ENCODE measurements at places on chromosomes 3 and 15. TPM values are rescaled to one million over a fixed set of nuclear protein-coding genes. Genes with fewer than 3 reads are reported as not detected.

GRCh38 chr15:57609805-57610529 is 18.3 kb downstream of the MYZAP start:
- H3K4me1 ChIP-seq = peaks cover 24% of the 10 kb centered on the region
- H3K27ac ChIP-seq = peak overlapping the region; percentile 84
- peak; percentile 93 for DNase-seq
- H3K36me3 ChIP-seq = no peaks in the 10 kb centered on the region
- no peaks in the 10 kb centered on the region for H3K27me3 ChIP-seq
- H3K4me3 ChIP-seq = no peak overlapping the region

GRCh38 chr15:74370471-74370870 is 3.0 kb upstream of the CYP11A1 start:
- DNase-seq = no peak
- H3K27ac ChIP-seq = no peak overlapping the region
- H3K27me3 ChIP-seq = no peaks in the 10 kb centered on the region
- H3K4me3 ChIP-seq = no peak overlapping the region
- peaks cover 19% of the 10 kb centered on the region for H3K4me1 ChIP-seq

- H3K4me3 ChIP-seq = peak overlapping the region; percentile 32
- H3K36me3 ChIP-seq = no peaks in the 10 kb centered on the region
- H3K27me3 ChIP-seq = no peaks in the 10 kb centered on the region
- peak; percentile 12 for DNase-seq
- H3K4me1 ChIP-seq = peaks cover 5% of the 10 kb centered on the region
Observed at GRCh38 chr15:51267051-51267702, 71.2 kb downstream of the CYP19A1 start.

- H3K4me3 ChIP-seq = no peak overlapping the region
- H3K27me3 ChIP-seq = no peaks in the 10 kb centered on the region
- H3K27ac ChIP-seq = no peak overlapping the region
Observed at GRCh38 chr3:195263193-195263924, 7.6 kb downstream of the XXYLT1 start.

GRCh38 chr3:121736112-121736511 is 13.4 kb downstream of the GOLGB1 start:
- no peaks in the 10 kb centered on the region for H3K27me3 ChIP-seq
- peaks cover 6% of the 10 kb centered on the region for H3K4me1 ChIP-seq

DNA sequence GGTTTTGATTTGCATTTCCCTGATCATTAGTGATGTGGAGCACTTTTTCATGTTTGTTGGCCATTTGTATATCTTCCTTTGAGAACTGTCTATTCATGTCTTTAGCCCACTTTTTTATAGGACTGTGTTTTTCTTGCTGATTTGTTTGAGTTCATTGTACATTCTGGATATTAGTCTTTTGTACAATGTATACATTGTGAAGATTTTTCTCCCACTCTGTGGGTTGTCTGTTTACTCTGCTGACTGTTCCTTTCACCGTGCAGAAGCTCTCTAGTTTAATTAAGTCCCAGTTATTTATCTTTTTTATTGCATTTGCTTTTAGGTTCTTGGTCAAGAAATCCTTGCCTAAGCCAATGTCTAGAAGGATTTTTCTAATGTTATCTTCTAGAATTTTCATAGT is 91.1 kb upstream of the ATP11B start:
- no peaks in the 10 kb centered on the region for H3K4me1 ChIP-seq
- no peaks in the 10 kb centered on the region for H3K36me3 ChIP-seq
- no peaks in the 10 kb centered on the region for H3K27me3 ChIP-seq
- DNase-seq = no peak
- H3K4me3 ChIP-seq = no peak overlapping the region

GRCh38 chr15:74808840-74809229 is 3.8 kb upstream of the LMAN1L start:
- H3K27me3 ChIP-seq = no peaks in the 10 kb centered on the region
- H3K27ac ChIP-seq = peak overlapping the region; percentile 41
- no peaks in the 10 kb centered on the region for H3K36me3 ChIP-seq
- H3K4me1 ChIP-seq = peaks cover 17% of the 10 kb centered on the region
- no peak overlapping the region for H3K4me3 ChIP-seq

DNA sequence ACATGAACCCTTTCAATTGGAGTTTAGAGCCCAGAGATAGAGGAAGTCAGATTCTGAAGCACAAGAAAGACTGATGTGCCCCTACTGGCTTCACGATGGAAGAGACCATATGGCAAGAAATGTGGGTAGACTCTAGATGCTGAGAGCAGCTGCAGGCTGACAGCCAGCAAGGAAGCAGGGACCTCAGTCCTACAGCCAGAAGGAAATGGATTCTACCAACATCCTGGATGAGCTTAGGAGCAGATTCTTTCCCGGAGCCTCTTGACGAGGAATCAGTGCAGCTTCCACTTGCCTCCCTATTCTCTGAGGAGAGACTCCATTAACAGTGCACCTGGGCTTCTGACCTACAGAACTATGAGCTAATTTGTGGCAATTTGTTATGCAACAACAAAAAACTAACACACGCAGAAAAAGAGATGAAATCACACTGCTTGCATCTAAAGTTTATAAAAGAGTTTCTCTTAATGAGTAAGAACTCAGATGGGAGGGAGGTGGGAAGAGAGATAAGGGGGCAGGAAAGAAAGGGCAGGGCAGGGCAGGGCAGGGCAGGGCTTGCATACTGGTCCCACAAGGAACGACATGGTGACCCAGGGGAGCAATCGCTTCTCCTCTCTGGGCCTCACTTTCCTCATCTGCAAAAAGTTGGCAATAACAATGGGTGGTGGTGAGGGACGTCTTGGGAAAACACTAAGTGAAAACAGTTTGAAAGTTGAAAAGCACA is 440.9 kb downstream of the FOXP1 start:
- H3K36me3 ChIP-seq = no peaks in the 10 kb centered on the region
- no peak for DNase-seq
- peak overlapping the region; percentile 53 for H3K27ac ChIP-seq
- H3K4me3 ChIP-seq = no peak overlapping the region
- H3K4me1 ChIP-seq = peaks cover 3% of the 10 kb centered on the region
- H3K27me3 ChIP-seq = no peaks in the 10 kb centered on the region

- H3K4me1 ChIP-seq = peaks cover 4% of the 10 kb centered on the region
- H3K27me3 ChIP-seq = no peaks in the 10 kb centered on the region
- H3K4me3 ChIP-seq = no peak overlapping the region
- no peak overlapping the region for H3K27ac ChIP-seq
- no peaks in the 10 kb centered on the region for H3K36me3 ChIP-seq
Observed at GRCh38 chr3:72341920-72342319, 506.3 kb downstream of the SHQ1 start.

DNA sequence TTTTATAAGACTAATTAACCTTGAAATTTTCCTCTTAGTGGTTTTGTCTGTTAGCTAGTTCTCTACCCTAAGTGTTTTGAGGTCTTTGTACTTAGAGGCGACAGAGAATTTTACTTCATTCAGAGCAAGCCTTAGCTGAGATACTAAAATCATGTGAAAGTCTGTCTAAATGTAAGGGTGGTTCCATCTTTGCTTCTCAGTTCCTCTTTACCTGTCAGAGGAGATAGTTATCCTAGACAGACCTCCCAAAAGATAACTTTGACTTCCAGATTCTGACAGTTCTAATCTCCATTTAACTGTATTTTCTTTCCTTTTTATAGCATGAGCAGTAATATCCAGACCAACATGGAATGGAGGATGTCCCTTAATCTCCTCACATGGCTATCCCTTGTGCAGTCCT is 34.7 kb downstream of the RNF111 start:
- H3K4me3 ChIP-seq = no peak overlapping the region
- no peak for DNase-seq
- H3K27me3 ChIP-seq = no peaks in the 10 kb centered on the region
- H3K4me1 ChIP-seq = no peaks in the 10 kb centered on the region

GRCh38 chr15:70327856-70328678 is 230.3 kb upstream of the TLE3 start:
- DNase-seq = peak; percentile 23
- H3K4me3 ChIP-seq = no peak overlapping the region
- no peaks in the 10 kb centered on the region for H3K27me3 ChIP-seq
- H3K27ac ChIP-seq = peak overlapping the region; percentile 5
- peaks cover 34% of the 10 kb centered on the region for H3K4me1 ChIP-seq

GRCh38 chr3:23746441-23746840 is 59.3 kb upstream of the UBE2E1 start:
- no peaks in the 10 kb centered on the region for H3K27me3 ChIP-seq
- H3K27ac ChIP-seq = no peak overlapping the region
- peaks cover 33% of the 10 kb centered on the region for H3K4me1 ChIP-seq
- no peak overlapping the region for H3K4me3 ChIP-seq
- no peaks in the 10 kb centered on the region for H3K36me3 ChIP-seq
- DNase-seq = no peak

GRCh38 chr15:77653832-77654480 is 21.2 kb upstream of the LINGO1 start:
- no peak overlapping the region for H3K4me3 ChIP-seq
- H3K27ac ChIP-seq = no peak overlapping the region
- no peaks in the 10 kb centered on the region for H3K36me3 ChIP-seq
- DNase-seq = no peak

DNA sequence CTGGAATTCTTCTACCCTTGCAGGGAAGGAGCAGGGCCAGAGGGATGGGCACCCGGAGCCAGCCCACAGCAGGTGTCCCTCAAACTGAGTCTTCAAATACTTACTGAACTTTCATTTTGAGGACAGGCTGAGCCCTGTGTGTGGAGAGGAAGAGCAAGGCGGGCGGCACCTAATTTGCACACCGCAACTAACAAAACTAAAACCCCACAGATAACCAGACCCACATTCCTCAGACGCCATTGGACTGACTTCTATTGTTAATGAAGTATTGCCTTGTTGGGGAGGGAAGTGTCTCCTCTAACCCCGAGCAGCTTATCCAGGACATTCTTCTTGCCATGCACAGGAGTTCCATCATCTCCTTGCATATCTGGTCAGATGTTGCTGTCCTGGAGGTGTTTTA is 105.2 kb upstream of the NR2E3 start:
- H3K36me3 ChIP-seq = no peaks in the 10 kb centered on the region
- H3K4me3 ChIP-seq = no peak overlapping the region
- no peak for DNase-seq
- H3K27ac ChIP-seq = no peak overlapping the region

- H3K27me3 ChIP-seq = no peaks in the 10 kb centered on the region
- no peaks in the 10 kb centered on the region for H3K4me1 ChIP-seq
- no peaks in the 10 kb centered on the region for H3K36me3 ChIP-seq
- DNase-seq = no peak
Observed at GRCh38 chr3:118505784-118506183, 528.9 kb downstream of the IGSF11 start.

DNA sequence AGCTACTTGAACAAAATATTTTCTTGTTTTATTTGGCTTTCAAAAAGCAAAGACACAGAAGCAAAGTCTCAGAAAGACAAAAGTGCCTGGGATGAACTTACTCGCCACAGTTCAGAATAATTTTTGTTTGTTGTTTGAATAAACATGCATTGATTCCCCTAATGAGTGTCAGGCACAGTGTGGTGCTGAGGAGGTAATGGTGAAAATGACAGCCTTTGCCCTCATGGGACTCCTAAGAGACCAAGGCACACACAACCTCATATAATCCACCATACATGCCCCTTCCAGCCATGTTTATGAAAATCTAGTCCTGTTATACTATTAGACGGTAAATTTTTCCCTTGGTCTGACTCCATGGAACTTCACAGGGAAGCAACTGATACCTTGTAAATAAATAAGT is 2.5 kb downstream of the GOLIM4 start:
- no peaks in the 10 kb centered on the region for H3K36me3 ChIP-seq

DNA sequence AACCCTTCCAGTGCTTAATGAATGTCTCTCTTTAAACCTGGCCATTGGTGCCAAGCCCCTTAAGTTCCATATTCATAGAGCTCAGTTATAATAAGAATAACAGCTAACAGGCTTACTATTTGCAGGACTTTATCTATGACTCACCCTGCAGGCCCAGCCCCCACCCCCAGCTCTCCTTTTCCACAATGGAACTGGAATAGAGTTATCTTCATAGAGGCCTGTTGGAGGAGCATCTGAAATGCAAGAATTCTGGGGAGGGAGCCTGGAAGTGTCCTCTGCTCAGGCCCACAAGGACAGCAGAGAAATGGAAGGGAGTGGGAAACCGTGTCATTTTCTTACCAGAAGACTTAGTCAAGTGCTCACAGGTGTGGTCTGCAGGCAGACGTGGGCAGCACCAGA is 52.8 kb downstream of the SEMA5B start:
- no peak overlapping the region for H3K4me3 ChIP-seq
- no peaks in the 10 kb centered on the region for H3K27me3 ChIP-seq
- no peaks in the 10 kb centered on the region for H3K36me3 ChIP-seq
- H3K4me1 ChIP-seq = peaks cover 4% of the 10 kb centered on the region
- no peak for DNase-seq
- no peak overlapping the region for H3K27ac ChIP-seq

GRCh38 chr3:26655231-26655630 is 32.7 kb downstream of the LRRC3B start:
- no peak overlapping the region for H3K27ac ChIP-seq
- no peak for DNase-seq
- no peaks in the 10 kb centered on the region for H3K27me3 ChIP-seq
- H3K36me3 ChIP-seq = no peaks in the 10 kb centered on the region

GRCh38 chr15:43483297-43484128 is 9.4 kb downstream of the TP53BP1 start:
- H3K27ac ChIP-seq = no peak overlapping the region
- peaks cover 10% of the 10 kb centered on the region for H3K36me3 ChIP-seq
- H3K27me3 ChIP-seq = no peaks in the 10 kb centered on the region
- no peak overlapping the region for H3K4me3 ChIP-seq
- peaks cover 5% of the 10 kb centered on the region for H3K4me1 ChIP-seq

DNA sequence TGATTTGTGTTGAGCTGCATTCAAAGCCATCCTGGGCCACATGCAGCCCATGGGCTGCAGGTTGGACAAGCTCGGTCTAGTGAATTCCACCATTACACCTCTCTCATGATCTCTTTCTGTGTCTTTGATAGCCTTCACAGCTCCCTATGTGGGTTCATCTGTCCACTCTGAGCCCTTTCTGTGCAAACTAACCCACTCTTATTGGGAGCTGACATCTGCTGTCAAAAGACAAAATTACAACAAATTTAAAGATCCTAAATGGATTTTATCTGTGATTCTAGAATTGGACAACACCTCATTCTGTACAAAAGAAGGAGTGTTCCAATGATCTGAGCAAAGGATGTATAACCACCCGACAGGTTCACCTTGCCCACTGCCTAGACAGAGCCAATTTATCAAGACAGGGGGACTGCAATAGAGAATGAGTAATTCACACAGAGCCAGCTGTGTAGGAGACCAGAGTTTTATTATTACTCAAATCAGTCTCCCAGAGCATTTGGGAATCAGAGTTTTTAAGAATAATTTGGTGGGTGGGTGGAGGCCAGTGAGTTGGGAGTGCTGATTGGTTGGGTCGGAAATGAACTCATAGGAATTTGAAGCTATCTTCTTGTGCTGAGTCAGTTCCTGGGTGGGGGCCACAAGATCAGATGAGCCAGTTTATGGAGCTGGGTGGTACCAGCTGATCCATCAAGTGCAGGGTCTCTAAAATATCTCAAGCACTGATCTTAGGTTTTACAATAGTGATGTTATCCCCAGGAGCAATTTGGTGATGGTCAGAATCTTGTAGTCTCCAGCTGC is 2.6 kb upstream of the XYLB start:
- H3K27ac ChIP-seq = no peak overlapping the region
- H3K36me3 ChIP-seq = no peaks in the 10 kb centered on the region
- no peaks in the 10 kb centered on the region for H3K4me1 ChIP-seq
- no peak for DNase-seq

Gene CHRM5
- total RNA-seq = not detected

Gene EPHA6
- 5.8 TPM for total RNA-seq

Gene TMEM207
- total RNA-seq = not detected

Gene SHC4
- 1.1 TPM for total RNA-seq

Gene NDUFAF3
- 120 TPM for total RNA-seq

Gene WNT5A
- total RNA-seq = 4.2 TPM

Gene IL12A
- 0.75 TPM for total RNA-seq

Gene CCR8
- total RNA-seq = not detected
